NCI-H345 (cell line): ENCODE measurements at places on chromosomes 4 and X.

DNA sequence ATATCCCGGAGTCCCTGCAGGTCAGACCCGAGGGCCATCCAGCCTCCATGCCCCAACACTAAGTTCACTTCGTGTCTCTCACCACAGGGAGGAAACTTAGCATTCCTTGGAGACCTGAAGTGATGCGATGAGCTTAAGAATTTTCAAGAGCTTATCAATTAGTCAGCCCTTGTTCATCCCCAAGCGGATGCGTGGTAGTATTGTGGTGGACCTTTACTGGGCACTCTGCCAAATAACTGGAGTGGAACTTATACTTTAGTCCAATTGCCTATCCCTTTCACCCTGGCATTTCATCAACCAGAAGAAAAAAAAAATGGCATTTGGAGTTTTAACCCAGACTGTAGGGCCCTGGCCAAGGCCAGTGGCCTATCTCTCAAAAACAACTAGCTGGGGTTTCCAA, 137.1 kb downstream of the RELL1 start:
- peak; percentile 3 for DNase-seq

GRCh38 chr4:133711817-133712216, 489.8 kb downstream of the PABPC4L start:
- DNase-seq: no peak

DNA sequence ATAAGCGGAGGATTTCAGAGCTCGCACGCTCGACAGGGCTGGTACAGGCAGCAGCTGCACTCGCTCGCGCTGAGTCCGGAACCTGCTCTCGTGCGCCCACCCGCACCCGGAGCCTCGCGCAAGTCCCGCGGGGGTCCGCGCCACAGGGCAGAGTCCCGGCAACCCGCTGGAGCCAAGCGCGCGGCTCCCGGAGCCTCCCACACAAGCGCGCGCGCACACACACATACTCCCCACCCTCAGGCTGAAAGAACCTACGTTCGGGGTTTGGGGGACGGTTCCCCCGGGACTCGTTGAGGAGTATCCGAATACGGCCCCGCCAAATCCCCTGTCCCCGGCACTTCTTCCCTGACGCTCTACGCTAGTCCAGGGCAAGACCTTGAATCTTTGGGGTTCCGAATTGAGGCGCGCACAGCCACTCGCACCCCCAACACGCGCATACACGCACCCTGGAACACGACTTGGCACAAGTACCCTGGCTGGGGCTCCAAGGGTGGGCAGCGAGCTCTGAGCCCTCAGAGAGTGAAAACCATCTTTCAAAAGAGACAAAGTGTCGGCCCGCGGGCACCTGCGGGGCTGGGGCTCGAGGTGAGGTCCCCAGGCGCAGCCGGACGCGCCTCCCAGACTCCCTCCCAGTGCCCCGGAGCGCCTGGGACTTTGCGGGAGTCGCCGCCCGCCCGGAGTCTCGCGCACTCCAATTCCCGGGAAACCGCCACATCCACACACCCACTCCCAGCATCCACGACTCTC, 952 bp downstream of the ANOS1 start:
- DNase-seq: no peak

DNA sequence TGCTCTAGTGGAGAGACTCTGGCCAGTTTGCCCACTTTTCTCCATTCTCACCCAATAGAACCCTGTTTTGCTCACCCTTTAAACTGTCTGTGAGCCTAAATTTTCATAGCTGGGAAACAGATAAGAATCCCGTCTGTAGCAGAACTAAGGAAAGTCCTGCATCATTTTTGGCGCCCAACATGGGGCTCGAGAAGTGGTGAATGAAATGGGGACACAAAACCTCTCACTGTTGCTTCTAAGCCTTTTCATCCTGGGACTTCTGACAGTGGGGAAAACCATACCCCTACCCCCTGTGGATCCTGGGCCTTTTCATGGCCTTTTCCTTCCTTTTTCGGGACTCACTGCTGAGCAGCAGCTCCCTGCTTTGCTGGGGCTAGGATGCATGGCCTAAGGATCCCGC, 189.9 kb downstream of the INPP4B start:
- no peak for DNase-seq

- no peak for DNase-seq
Observed at GRCh38 chrX:129433461-129433860, 89.8 kb downstream of the SMARCA1 start.

- DNase-seq: no peak
Observed at GRCh38 chrX:104762641-104763040, 196.6 kb downstream of the IL1RAPL2 start.

DNA sequence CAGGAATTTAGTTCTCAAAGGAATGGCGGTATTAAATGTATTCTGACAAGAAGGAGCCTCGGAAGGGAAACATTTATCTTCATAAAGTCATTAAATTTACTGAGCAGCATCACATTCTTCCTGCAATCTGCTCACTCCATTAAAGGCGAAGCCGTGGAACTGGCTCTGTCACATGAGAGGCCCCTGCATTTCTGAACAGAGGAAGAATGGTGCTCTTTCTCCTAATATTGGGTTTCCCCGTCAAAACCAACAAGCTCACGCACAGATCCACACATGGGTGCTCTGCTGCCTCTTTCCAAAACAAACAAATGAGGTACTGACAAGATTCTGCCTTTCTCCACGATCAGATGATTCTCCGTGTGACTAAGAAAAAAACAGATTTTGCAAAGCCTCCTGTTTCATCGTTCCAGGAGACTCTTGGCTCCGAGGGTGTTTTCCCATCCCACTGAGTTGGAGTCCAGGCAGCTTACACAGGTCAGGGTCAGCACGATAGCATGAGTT, 191.2 kb downstream of the IDS start:
- no peak for DNase-seq

DNA sequence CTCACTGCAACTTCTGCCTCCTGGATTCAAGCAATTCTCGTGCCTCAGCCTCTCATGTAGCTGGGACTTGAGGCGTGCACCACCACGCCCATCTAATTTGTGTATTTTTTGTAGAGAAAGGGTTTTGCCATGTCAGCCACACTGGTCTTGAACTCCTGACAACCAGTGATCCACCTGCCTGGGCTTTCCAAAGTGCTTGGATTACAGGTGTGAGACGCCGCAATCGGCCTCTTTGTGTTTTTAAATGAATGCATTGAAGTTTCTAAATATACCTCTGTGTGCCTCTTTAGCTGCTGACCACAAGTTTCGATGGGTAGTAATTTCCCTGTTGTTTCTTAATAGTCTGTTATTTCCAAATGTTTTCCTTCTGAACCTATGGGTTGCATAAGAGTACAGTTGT, 765.3 kb upstream of the GRIA3 start:
- DNase-seq: no peak
